ENCODE measurements at places on chromosomes 16 and 17.

DNA sequence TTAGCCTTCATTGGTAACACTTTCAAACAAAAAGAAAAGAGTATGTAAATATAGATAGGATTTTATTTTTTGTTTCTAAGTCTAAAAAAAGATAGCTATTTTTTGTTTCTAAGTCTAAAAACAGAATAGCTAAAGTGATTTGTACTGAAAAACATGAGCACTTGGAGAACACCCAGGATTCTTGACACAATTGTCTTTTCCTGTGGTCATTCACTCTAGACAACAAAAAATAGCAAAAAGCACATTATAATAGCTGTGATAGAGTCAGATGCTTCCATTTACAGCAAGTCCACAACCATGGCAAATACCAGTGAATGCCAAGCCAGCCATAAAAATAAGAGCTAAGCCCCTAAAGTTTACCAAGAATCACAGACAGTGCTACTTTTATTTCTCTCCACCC lies 36.7 kb downstream of the SKAP1 start:
- DNase-seq = no peak

GRCh38 chr17:33989361-33990148 lies 265.5 kb upstream of the CCL2 start:
- no peak for DNase-seq

- no peak for DNase-seq
Measured at GRCh38 chr16:57271063-57271345, 13.5 kb downstream of the PLLP start.

DNA sequence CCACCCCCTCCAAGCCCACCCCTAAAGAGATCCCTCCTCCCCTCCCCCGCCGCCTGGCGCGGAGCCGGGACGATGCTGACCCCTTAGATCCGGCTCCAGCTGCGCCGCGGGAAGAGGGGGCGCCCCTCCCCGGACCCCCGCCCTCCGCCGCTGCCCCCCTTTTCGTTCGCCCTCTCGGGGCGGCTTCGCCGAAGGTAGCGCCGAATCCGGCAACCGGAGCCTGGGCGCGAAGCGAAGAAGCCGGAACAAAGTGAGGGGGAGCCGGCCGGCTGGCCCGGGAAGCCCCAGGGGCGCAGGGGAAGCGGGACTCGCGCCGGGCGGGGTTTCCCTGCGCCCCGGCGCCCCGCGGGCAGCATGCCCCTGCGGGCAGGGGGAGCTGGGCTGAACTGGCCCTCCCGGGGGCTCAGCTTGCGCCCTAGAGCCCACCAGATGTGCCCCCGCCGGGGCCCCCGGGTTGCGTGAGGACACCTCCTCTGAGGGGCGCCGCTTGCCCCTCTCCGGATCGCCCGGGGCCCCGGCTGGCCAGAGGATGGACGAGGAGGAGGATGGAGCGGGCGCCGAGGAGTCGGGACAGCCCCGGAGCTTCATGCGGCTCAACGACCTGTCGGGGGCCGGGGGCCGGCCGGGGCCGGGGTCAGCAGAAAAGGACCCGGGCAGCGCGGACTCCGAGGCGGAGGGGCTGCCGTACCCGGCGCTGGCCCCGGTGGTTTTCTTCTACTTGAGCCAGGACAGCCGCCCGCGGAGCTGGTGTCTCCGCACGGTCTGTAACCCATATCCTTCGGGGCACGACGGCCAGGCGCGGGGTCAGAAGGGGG lies 623 bp downstream of the CACNA1G start:
- no peak for DNase-seq

DNA sequence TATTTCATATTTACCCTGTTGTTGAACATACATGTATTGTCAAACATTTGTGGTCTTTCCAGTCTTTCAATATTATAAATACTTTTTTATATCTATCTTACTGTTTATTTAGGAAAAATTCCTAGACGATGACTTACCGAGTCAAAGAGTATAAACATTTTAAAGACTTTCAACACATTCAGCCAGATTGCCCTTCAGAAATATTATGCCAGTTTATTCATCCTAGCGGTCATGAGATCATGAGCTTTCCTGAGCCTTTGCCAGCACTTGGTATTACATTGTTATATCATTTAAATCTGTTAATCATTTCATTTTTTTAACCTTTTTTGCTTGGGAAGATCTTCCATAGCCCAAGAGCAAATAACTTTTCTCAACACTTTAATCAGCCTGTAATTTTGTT lies 197.4 kb downstream of the SPECC1 start:
- no peak for DNase-seq

- no peak for DNase-seq
Measured at GRCh38 chr17:1896243-1897104, 66.7 kb downstream of the RPA1 start.

GRCh38 chr17:301681-302299 lies 50.8 kb downstream of the RPH3AL start:
- DNase-seq = no peak

GRCh38 chr17:40545660-40546059 lies 19.6 kb downstream of the CCR7 start:
- DNase-seq = no peak

DNA sequence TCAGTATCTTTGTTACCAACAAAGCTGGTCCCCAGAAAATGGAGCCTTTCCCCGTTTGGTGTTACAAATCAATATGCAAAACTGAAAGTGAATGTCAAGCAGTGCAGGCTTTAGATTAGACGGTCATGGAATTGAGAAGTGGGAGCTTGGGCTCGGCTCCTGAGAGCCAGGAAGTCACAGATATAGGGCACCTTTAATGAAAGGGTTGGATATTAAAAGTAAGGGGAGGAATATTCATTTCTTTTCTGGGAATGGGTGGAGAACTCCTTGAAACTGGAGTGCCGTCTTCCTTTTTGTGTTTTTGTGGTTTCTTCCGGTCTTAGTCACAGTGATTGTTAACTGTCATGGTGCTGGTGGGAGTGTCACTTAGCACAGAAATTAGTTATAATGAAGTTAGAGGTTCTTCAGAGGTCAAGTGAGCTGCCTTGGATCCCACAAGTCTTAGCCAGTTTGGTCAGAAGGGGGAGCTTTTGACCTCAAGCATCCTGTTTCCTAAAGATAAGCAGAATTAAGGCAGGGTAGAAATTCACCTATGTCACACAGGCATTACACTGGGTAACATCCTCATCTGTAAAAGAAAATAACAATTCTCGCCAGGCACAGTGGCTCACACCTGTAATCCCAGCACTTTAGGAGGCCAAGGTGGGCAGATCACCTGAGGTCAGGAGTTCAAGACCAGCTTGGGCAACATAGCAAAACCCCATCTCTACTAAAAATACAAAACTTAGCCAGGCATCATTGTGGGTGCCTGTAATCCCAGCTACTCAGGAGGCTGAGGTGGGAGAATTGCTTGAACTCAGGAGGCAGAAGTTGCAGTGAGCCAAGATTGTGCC lies 9.6 kb upstream of the EIF1 start:
- DNase-seq = peak; percentile 92

- DNase-seq = no peak
Measured at GRCh38 chr16:35552763-35553162, 2093.4 kb downstream of the TP53TG3F start.

GRCh38 chr16:698911-699671 lies 6.5 kb downstream of the FBXL16 start:
- no peak for DNase-seq

- DNase-seq = no peak
Measured at GRCh38 chr16:46715769-46716305, 26.4 kb downstream of the ORC6 start.

GRCh38 chr16:17170435-17170834 lies 300.3 kb downstream of the XYLT1 start:
- DNase-seq = no peak

GRCh38 chr16:88455610-88456355 lies 2.7 kb downstream of the ZFPM1 start:
- peak; percentile 96 for DNase-seq

DNA sequence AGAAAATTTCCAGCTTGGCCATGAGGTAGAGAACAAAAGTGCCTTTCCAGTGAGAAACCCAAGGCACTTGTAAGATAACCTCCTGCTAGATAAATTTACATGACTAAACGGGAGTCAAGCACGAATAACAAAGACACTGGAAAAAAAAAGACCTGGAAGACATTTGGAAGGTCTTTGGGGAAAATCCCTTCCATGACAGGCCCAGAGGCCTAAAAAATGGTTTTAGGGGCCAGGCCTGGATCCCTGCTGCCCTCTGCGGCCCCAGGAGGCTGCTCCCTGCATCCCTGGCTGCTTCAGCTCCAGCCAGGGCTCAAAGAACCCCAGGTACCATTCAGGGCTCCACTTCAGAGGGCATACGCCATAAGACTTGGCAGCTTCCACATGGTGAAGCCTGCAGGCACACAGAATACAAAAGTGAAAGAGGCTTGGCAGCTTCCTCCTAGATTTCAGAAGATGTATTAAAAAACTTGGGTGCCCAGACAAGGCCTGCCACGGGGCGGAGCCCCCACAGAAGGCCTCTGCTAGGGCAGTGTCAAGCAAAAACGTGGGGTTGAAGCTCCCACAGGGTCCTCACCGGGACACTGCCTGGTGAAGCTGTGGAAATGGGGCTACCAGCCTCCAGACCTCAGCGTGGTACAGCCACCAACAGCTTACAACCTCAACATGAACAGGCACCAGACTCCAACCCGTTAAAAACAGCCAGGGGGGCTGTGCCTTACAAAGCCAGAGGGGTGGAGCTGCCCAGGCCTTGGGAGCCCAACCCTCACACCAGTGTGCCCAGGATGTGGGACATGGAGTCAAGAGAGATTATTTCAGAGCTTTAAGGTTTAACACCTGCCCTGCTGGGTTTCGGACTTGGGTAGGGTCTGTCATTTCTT lies 77.1 kb downstream of the SDK2 start:
- DNase-seq = peak; percentile 3

DNA sequence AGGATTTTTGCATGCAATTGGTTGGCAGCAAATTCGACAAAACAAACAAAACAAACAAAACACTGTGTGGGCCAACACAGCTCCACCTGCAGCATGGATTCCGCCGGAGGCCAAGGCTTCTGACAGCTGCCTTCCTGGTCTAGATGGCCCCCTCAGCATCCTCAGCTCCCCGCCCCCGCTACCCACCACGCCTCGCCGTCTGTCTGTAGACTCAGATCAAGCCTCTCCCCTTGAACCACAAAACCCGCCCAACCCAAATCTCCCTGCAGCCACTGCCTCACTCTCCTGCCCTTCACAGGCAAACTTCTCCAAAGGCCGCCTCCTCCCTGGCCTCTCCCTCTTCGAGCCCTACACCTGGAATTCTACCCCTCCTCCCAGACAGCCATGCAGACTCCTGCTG lies 57.9 kb downstream of the RTN4RL1 start:
- no peak for DNase-seq

GRCh38 chr16:71986131-71986530 lies 14.1 kb downstream of the PKD1L3 start:
- no peak for DNase-seq

GRCh38 chr17:83156408-83156807 lies 77.0 kb downstream of the METRNL start:
- no peak for DNase-seq

DNA sequence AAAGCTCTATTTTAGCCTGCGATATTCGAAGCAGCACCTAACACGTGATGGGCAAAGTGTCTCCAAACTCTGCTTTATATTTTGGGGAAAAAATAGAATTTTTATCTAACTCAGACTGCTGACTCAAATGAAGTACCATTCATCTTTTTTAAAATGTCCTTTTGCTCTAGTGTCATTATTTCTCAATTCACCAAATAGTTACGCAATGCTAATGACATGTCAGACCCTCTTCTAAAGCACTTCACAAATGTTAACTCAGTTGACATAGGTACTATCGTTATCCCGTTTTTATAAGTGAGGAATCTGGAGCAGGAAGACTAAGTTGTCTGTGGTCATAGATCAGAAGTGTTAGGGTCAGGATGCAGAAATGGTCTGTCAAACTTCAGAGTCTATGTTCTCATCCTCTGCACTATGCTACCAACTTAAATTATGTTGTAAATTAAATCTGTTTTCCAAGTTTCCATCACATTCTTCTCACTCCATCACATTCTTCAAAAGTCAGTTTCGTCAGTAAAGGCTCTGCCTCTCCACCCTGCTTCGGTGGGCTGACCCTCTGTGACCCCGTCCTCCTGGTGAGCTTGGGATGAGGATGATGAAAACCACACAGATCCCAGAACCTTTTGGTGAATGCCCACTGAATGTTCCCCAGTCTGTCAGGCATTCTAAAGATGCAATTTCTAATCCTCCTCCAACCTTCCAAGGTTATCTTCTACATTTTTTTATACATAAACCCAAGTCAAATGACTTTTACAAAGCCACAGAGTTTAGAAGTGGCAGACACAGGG lies 102.8 kb downstream of the ADAMTS18 start:
- no peak for DNase-seq

GRCh38 chr17:60598001-60598736 lies 1.8 kb upstream of the PPM1D start:
- no peak for DNase-seq

DNA sequence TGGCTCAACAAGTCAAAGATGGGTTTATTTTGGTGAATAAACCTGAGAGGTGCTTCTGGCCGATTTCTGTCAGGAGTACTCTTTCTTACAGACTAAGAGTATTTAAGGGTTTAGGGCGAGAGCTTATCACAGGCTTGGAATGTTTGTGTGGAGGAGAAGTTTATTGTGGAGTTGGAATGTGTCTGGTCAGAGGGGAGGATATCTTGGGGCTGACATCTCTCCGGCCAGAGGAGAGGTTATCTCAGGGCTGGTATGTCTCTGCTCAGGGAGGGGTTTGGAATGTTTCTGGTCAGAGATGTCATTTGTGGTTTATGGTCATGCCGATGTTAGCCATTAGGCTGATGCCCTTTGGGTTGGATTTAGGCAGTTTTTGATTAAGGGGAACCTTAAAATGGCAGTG lies 236.4 kb upstream of the EEF2KMT start:
- no peak for DNase-seq

- no peak for DNase-seq
Measured at GRCh38 chr17:288802-289356, 63.7 kb downstream of the RPH3AL start.

GRCh38 chr17:81681672-81682071 lies 1.9 kb downstream of the ARL16 start:
- no peak for DNase-seq

DNA sequence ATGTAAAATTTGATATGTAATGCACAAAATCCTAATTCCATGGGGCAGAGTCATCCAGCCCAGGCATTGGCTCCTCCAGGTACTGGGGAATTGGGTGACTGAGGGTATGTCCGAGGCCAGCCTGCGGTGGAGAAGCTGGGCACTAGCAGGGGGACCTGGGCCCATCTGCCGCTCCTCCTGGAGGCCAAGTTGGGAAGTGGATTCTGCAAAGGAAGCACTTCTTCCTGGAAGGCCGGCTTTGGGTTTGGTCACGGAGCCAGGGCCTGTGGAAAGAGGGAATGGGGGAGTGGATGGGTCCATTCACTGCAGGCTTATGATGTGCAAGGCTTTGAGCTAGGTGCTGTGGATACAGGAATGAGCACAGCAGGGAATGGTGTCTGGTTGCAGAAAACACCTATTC lies 85.8 kb downstream of the GNAO1 start:
- no peak for DNase-seq
